ENCODE measurements at places on chromosomes 4 and X.

- no peak for DNase-seq
These were observed 63.8 kb downstream of the SRPX start for GRCh38 chrX:38156838-38157237.

DNA sequence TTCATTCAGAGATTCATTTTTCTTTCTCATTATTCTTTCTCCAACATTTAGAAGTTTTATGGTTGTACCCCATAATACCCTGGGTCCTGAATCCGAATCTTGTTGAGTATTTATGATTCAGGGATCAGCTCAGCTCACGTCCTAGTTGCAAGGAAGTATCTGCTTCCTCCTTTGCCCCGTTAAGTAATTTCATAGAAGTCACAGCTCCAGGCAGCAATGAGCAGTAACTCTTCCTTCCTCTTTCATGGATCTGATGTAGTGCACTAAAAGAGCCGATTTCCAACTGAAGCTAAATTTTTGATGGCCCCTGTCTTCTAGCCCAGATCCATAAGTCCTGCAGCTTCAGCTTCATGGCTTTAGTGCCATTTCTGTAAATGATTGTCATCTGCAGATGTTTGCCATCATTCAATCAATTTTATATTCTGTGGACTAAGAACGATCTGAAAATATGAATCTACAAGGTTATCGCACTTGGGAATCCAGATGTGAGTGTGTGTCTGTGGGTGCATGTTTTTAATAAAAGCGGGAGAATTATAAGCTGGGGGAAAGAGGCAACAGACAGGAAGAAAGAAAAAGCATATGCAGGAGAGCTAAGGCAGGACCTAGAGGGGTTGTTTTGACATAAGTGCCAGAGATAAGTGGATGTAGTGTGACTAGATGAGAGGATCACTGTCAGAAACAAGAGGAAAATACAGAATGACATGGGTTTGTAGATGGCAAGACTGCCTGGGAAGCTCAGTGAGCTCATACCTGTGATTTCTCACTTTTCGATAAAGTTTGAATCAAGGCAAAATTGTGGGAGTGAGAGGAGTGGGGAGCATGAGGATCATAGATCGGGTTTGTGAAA is 17.5 kb downstream of the VEGFD start:
- DNase-seq, result no peak

DNA sequence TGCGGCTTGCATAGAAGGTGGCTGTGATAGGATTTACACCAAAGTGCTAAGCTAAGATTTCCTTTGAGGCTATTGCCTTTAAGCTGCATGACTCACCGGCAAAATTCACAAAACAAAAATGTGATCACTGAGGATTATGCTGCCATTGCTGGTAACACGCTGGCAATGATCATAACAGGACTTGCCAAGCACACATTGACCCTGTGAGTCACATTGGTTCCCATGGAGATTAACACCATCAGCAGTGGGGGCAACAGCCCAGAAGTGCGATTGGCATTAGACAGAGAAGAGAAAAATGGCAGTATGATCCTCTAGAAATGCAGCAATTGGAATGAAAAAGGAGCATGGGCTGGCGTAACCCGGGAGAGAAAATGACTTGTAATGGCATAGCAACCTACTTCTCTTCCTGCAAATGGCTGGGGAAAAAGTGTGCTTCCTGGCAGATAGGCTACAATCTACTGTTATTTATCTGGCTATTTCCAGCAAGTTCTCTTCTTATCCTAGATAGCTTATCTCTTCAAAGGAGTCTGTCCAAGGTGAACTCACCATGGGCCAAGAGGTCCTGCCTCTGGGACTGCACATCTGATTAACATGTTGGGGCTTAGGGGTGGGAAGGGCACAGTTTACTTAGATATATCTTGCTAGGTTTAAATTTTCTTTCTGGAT is 314.2 kb upstream of the IGFBP7 start:
- peak; percentile 71 for DNase-seq

- no peak for DNase-seq
These were observed 272.9 kb downstream of the CFAP299 start for GRCh38 chr4:80608281-80608980.

DNA sequence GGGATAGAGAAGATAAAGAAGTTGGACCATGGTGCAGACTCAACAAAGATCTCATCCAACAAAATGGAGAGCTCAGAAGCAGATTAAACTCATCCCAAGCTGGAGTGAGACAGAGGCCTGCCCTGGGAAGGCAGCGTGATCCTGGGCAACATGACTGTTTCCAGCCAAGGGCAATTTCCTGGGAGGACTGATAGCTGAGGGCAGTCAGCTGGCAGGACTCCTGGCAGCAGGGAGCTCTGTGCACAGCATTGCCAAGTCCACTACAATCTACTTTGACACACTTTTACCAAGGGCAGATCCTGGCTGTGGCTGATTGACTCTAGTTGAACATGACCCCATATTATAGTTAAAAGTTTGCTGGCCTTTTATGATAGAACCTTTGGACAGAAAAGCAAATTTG is 357.3 kb upstream of the RASGEF1B start:
- no peak for DNase-seq

- peak; percentile 60 for DNase-seq
These were observed 736.9 kb upstream of the MAGEB2 start for GRCh38 chrX:29478336-29479069.

- DNase-seq, result no peak
These were observed 269.1 kb upstream of the ZFP42 start for GRCh38 chr4:187726485-187726884.

- DNase-seq, result peak; percentile 95
These were observed 192.2 kb upstream of the LEF1 start for GRCh38 chr4:108360754-108361445.

DNA sequence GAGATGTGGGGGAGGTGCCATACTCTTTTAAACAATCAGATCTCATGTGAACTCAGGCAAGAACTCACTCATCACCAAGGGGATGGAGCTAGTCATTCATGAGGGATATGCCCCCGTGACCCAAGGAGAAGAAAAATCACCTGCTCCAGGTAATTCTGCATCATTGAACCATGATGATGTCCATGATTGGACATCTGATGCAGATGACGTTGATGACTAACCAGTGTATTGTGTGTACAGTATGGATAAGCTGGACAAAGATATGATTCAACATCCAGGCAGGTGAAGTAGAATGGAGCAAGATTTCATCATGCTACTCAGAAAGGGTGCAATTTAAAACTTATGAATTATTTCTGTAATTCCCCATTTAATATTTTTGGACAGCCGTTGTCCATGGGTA is 286.4 kb upstream of the SMIM31 start:
- DNase-seq, result no peak

DNA sequence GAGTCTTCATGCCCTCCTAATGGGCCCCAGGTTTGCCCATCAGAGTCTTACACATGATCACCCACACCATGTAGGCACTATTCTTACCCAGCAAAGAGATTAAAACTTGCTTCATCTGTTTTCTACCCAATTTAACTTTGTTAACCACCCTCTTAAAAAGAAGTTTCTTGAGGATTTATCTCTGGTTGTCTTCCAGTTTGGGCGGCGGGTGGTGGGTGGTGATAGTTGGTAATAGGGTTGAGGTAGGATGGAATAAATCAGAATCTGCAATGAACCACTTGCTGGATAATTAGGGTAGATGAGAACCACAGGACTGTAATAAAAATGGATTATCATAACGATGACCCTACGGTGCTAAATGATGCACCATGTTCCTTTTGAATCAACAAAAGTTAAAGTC is 30.9 kb downstream of the GALNT7 start:
- no peak for DNase-seq

DNA sequence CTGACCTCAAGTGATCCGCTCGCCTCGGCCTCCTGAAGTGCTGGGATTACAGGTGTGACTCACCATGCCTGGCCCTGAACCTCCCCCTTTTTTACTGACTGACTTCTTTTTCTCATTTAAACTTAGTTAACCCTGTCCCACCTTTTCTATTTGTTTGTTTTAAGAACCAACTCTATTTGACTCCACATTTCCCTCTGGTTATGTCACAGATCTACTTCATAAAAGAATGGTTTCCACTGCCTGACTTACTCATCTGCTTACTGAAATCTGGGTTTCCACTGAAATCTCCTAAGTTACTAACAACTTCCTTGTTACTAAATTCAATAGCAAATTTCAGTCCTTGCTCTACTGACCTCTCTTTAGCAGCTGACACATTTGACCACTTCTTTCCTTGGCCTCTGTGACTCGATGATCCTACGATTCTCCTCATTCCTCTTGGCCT is 28.0 kb upstream of the NSUN7 start:
- no peak for DNase-seq

DNA sequence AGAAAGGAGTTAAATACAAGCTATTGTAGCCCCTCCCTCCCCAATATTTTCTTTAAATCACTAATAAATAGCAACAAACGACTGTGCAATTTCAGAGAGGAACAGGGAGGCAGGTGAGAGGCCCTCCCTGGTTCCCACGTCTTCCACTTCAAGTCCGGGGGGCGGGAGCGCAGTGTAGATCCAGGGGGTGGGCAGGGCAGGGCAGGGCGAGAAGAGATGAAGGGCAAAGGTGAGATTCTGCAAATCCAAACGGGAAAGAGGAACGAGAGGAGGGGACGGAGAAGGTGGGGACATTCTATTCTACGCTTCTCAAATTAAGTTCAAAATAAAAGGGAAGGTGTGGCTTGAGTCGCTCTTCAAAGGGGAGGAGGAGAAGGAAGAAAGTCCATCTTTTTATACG is 6.8 kb downstream of the NKX6-1 start:
- DNase-seq, result no peak

DNA sequence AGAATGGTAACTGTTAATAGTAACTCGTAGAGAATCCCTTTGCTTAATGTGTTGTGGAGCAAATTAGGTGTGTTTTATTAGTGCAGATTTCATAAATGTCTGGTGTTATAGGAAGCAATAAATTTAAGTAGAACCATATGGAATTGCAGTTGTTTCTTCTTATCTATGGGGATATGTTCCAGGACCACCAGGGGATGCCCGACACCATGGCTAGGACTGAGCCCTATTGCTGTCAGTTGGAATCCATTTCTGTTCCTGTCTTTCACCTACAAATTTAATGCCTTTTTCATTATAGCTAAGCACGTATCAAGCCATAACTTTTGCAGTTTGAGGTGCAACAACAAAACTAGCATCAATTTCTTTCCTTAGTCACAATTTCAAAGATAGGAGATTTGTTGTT is 72.5 kb downstream of the DDIT4L start:
- DNase-seq, result no peak

GRCh38 chrX:47831788-47832187 is 4.9 kb upstream of the ZNF81 start:
- DNase-seq, result peak; percentile 57

GRCh38 chr4:40212674-40213527 is 16.1 kb downstream of the RHOH start:
- peak; percentile 46 for DNase-seq

DNA sequence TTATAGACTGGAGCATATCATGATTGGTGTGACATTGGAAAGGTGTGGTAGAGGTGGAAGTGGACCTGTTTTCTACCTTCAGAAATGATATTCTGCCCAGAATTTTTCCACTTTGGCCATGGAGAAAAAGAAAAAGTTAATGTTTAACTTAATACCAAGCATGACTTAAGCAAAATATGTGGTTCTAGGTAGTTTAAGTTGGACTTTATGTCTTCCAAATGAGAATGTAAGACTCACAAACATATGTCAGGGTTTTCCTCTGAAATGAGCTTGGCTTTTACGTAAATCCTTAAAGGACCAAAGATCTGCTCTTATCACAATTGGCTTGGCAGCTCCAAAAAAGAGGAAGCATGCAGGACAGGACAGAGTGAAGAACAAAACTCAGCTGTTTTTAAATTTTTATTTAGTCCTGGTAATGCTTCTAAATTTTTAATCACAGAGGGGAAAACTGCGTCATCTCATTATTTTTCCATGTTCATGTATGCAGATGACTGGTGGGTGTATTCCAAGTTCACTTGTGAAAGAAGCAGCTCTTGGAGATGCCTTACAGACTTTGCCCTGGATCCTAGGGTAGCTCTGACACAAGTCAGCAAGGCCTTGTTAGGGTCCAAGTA is 98.2 kb downstream of the ANK2 start:
- no peak for DNase-seq

DNA sequence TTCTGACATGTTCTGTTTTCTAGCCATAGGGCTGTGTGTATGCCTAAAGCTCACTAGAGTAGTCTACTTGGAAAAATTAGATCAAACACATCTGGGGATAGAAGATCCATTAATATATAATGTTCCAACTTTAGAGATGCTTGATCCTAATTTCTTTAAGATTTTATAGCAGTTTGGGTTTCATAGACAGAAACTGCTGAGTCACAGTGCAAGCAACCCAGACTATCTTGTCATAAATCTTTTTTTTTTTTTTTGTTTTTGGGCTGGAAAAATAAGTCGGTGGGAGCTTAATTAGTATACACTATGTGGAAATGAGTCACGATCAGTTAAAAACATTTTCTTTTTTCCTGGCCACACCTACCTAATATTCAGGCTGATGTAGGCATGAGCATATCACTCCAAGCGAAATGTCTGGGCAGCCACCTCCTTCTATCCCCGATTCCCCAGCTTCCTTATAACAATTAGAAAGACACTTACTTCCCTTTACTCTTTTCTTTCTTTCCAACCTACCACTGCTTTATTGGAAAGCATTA is 58.2 kb upstream of the CASK start:
- DNase-seq, result no peak

DNA sequence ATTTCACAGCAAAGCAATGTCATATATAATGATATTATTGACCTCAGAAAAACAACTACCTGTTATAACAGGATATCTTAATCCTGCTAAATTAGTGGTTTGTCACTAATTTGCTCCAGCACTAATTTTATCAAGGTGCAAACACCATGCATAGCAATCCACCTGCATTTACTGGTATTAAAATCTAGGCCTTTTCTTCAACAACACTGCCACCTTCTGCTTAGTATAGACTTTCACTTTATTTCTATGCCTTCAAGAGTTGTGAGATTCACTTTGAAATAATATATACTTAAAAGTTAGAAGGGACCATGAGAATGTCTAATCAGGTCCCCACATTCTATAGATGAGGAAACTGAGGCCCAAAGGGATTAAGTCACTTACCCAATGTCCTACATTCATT is 82.1 kb upstream of the IQCM start:
- DNase-seq, result peak; percentile 20

DNA sequence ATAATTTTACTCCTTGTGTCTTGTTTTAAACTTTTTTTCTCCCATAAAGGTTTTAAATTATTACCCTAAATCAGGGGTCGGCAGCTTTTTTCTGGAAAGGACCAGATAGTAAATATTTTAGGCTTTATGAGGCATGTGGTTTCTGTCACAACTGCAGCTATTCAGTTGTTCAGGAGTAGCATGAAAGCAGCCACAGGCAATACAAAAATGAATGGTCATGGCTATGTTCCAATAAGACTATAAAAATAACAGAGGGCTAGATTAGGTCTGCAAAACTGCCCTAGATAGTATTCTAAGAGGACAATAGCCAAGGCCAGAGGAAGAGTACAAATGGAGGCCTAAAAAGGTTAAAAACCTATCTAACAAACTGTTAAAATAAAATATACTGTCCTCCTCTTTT is 24.6 kb downstream of the HERC5 start:
- no peak for DNase-seq

DNA sequence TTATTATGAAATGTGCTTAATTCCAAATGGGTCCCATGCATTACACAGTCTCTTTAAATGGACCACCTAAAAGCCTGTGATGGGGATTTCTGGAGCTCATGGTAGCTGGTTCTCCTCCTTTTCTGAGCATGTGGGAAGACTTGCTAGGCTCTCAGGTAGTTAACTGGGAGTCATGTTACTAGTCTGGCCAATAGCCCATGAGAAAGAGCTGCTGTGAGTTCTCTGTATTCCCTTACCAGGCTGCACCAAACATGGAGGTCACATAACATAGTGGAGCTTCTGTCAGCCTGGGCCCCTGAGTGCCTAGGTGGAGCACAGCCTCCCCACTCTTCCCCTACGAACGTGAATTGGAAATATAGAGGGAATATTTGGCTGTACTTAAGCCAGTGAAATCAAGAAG is 198.4 kb downstream of the MAML3 start:
- DNase-seq, result no peak

Data from mesendoderm (in vitro differentiated cells).